ENCODE measurements at places on chromosomes 7 and 10. TPM values are rescaled to one million over a fixed set of nuclear protein-coding genes. Genes with fewer than 3 reads are reported as not detected.
A peak's percentile ranks its signal among the peaks of the same experiment; 100 is the strongest.

FANK1 gene
- 0.80 TPM for total RNA-seq

DNA sequence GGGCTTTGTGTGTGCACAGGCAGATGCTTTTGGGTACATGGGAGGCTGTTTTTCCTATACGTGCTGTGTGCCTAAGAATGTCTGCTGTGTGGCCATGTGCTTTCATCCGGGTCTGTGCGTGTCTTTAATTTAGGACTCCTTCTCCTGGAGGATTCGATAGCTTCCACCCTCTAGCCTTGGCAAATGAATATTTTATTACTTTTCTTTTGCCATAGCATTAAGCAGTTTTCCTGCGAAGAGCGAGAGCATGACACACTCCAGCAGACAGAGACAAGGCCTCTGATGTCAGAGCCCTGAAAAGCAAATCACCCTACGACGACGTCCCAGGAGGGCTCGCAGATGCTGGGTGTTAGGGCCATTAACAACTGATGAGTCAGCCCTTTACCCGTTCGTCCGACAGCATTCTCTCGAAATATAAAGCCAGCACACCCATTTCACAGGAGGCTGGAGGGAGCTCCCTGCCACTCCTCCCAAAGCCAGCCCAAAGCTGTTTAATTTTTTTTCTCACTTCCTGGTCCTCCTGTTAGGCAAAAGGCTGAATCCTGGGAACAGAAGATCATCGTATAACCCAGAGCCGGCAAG, 311.3 kb upstream of the ZMIZ1 start:
- no peaks in the 10 kb centered on the region for H3K36me3 ChIP-seq
- H3K27me3 ChIP-seq, result peaks cover 33% of the 10 kb centered on the region
- H3K4me1 ChIP-seq, result peaks cover 37% of the 10 kb centered on the region

- H3K4me1 ChIP-seq, result no peaks in the 10 kb centered on the region
- H3K27me3 ChIP-seq, result no peaks in the 10 kb centered on the region
- H3K27ac ChIP-seq, result no peak overlapping the region
- no peaks in the 10 kb centered on the region for H3K36me3 ChIP-seq
These were observed 394.8 kb upstream of the IGFBP3 start for GRCh38 chr7:46315891-46316290.

- no peak overlapping the region for H3K4me3 ChIP-seq
- H3K27me3 ChIP-seq, result no peaks in the 10 kb centered on the region
- no peak overlapping the region for H3K27ac ChIP-seq
- H3K36me3 ChIP-seq, result no peaks in the 10 kb centered on the region
- H3K4me1 ChIP-seq, result no peaks in the 10 kb centered on the region
These were observed 43.4 kb downstream of the C7orf25 start for GRCh38 chr7:42868480-42868879.

RTKN2 gene
- total RNA-seq, result 2.4 TPM

DNA sequence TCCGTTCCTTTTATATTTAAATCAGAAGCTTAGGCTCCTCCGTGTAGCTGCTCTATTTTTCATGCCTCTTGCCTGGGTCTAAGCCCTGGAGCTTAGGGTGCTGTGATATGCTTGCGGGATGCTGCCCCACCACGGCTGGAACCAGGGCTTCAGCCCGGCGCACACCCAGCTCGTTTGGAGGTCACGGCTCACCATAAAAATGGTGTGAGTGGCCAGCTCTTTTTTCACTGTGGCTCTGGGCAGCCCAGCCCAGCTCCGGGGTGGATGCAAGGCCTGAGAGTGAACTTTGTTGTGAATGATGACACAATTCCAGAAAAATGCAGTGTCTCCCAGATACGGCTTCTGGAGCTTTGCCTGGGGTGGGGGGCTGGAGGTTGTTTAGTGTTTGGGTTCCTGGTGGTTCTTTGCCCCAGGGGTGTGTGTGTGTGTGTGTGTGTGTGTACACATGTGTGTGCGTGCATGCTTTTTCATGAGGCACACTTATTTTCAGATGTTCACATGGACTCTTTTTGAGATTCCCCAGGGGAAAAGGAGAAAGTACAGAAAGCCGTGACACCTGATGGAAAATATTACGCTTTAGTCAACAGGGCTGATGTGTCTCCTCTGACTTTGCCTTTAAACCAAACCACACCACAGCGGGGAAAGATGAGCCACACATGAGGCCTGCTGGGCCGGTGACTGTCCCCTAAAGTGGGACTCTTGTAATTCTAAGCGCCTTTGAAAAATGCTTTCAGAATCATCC, 46.2 kb downstream of the GRK5 start:
- no peaks in the 10 kb centered on the region for H3K27me3 ChIP-seq
- peak; percentile 94 for DNase-seq
- H3K4me1 ChIP-seq, result peaks cover 49% of the 10 kb centered on the region
- H3K4me3 ChIP-seq, result no peak overlapping the region
- peaks cover 2% of the 10 kb centered on the region for H3K36me3 ChIP-seq
- peak overlapping the region; percentile 92 for H3K27ac ChIP-seq

CPED1 gene
- total RNA-seq, result 26.6 TPM

- H3K27me3 ChIP-seq, result no peaks in the 10 kb centered on the region
- H3K4me3 ChIP-seq, result no peak overlapping the region
- peak overlapping the region; percentile 1 for H3K27ac ChIP-seq
These were observed 143.7 kb downstream of the TAX1BP1 start for GRCh38 chr7:27883696-27884095.

DNA sequence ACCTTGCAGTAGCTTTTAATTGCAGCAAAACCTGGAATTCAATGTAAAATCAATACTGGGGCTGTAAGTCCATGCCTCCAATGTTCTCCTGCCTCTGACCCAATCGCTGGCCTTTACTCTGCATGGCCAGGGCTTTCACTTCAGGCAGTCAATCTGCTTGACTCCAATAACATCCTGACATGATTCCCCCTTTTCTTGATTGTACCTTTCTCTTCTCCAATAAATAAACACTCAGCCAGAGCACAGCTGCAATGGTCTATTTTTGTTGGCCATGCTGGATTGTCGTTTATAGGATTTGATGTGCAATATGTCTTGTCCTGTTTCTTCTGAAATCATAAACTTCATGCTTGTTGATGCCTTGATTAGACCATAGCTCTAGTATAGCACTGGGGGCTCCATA, 97.8 kb upstream of the COL1A2 start:
- no peaks in the 10 kb centered on the region for H3K36me3 ChIP-seq
- peaks cover 30% of the 10 kb centered on the region for H3K4me1 ChIP-seq
- no peak for DNase-seq
- H3K27ac ChIP-seq, result peak overlapping the region; percentile 91

GRCh38 chr10:117476281-117476680, 66.3 kb upstream of the EMX2 start:
- H3K36me3 ChIP-seq, result no peaks in the 10 kb centered on the region
- no peak overlapping the region for H3K4me3 ChIP-seq
- H3K4me1 ChIP-seq, result peaks cover 8% of the 10 kb centered on the region
- peak; percentile 31 for DNase-seq
- peak overlapping the region; percentile 83 for H3K27ac ChIP-seq
- peaks cover 5% of the 10 kb centered on the region for H3K27me3 ChIP-seq

DNA sequence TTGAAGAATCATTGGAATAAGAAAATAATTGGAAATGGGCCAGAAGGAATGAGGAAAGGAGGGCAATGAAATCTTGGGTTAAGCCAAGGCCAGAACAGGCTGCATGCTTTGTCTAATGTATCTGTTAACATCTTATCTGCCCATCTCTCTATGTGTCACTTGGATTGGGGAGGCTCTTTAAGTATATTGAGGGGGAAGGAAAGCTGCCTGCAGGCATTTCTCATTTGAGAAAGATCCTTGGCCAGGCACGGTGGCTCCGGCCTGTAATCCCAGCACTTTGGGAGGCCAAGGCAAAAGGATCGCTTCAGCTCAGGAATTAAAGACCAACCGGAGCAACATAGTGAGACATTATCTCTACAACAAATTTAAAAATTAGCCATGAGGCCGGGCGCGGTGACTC, 14.3 kb downstream of the PCBD1 start:
- H3K27me3 ChIP-seq, result no peaks in the 10 kb centered on the region
- H3K4me1 ChIP-seq, result no peaks in the 10 kb centered on the region
- H3K36me3 ChIP-seq, result peaks cover 65% of the 10 kb centered on the region
- no peak overlapping the region for H3K4me3 ChIP-seq
- DNase-seq, result no peak

- no peaks in the 10 kb centered on the region for H3K27me3 ChIP-seq
- H3K36me3 ChIP-seq, result no peaks in the 10 kb centered on the region
- H3K27ac ChIP-seq, result no peak overlapping the region
- H3K4me3 ChIP-seq, result no peak overlapping the region
- no peak for DNase-seq
These were observed 367.9 kb downstream of the TFEC start for GRCh38 chr7:115662676-115663075.

NME8 gene
- 0.22 TPM for total RNA-seq

- H3K4me3 ChIP-seq, result no peak overlapping the region
- DNase-seq, result no peak
- no peaks in the 10 kb centered on the region for H3K27me3 ChIP-seq
- no peak overlapping the region for H3K27ac ChIP-seq
These were observed 70.6 kb downstream of the STK17A start for GRCh38 chr7:43653466-43653865.

GRCh38 chr10:22626784-22627183, 87.6 kb downstream of the PIP4K2A start:
- no peak for DNase-seq
- H3K36me3 ChIP-seq, result no peaks in the 10 kb centered on the region
- peaks cover 5% of the 10 kb centered on the region for H3K4me1 ChIP-seq
- no peak overlapping the region for H3K27ac ChIP-seq
- H3K4me3 ChIP-seq, result no peak overlapping the region
- H3K27me3 ChIP-seq, result no peaks in the 10 kb centered on the region

- H3K27me3 ChIP-seq, result no peaks in the 10 kb centered on the region
- no peak overlapping the region for H3K4me3 ChIP-seq
- H3K27ac ChIP-seq, result no peak overlapping the region
- peaks cover 32% of the 10 kb centered on the region for H3K4me1 ChIP-seq
- DNase-seq, result no peak
These were observed 80.6 kb downstream of the PRKAG2 start for GRCh38 chr7:151796091-151796870.

- no peak overlapping the region for H3K27ac ChIP-seq
- H3K36me3 ChIP-seq, result no peaks in the 10 kb centered on the region
- H3K4me1 ChIP-seq, result peaks cover 9% of the 10 kb centered on the region
- no peaks in the 10 kb centered on the region for H3K27me3 ChIP-seq
- peak; percentile 83 for DNase-seq
These were observed 10.6 kb upstream of the LYZL2 start for GRCh38 chr10:30639946-30640786.

DNA sequence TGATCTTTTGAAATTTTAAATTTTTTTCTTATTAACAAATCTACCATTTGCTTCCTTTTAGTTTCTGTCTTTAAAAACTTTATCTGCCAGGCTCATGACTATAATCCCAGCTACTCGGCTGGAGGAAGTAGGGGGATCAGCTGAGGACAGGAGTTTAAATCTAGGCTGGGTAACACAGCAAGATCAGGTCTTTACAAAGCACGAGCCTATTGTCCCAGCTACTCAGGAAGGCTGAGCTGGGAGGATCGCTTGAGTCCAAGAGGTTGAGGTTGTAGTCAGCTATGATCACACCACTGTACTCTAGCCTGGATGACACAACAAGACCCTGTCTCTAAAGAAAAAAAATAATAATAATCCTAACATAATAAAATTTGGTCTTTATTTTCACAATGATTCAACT, 17.5 kb downstream of the DPY19L1 start:
- no peak overlapping the region for H3K4me3 ChIP-seq
- no peak for DNase-seq
- no peak overlapping the region for H3K27ac ChIP-seq

PTPRZ1 gene
- total RNA-seq, result 3.0 TPM

DNA sequence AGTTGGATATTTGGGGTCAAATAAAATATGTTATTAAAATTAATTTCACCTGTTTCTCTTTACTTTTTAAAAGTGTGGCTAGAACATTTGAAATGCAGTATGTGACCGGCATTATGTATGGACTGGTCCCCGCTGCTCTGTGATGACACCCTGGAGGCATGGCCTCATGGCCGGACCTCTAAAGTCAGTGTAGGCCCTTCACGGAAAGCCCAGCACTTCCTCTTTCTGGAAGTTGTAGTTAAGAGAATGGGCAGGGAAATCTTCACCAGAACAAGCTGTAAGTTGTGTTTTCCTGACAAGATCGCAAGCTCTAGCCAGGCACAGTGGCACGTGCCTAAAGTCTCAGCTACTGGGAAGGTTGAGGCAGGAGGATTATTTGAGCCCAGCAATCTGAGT, 38.3 kb upstream of the SRGN start:
- H3K4me3 ChIP-seq, result no peak overlapping the region
- peak; percentile 56 for DNase-seq
- peaks cover 5% of the 10 kb centered on the region for H3K4me1 ChIP-seq
- H3K27ac ChIP-seq, result peak overlapping the region; percentile 52
- no peaks in the 10 kb centered on the region for H3K27me3 ChIP-seq
- no peaks in the 10 kb centered on the region for H3K36me3 ChIP-seq

GRCh38 chr10:11150231-11150731, 132.6 kb downstream of the CELF2 start:
- H3K4me1 ChIP-seq, result peaks cover 22% of the 10 kb centered on the region
- H3K27me3 ChIP-seq, result no peaks in the 10 kb centered on the region
- no peak overlapping the region for H3K4me3 ChIP-seq
- no peak overlapping the region for H3K27ac ChIP-seq
- DNase-seq, result no peak

DNA sequence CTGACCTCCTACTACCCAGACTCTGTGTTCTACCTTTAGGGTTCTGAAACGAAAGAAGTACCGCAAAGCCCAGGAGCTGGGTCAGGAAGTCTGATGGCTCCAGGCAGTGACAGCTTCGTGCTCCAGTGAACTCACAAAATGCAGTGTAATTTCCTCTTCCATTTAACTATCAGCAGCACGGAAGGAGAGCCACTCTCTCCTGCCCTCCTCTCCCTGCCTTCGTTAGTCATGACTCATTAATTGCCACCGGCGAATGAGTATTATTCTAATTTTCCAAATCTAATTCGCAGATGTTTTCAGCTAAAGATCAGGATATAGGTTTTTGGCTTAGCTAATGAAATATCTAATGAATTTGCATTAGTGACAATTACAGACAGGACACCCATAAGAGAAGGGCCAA, 1262.0 kb downstream of the TYW1 start:
- no peak for DNase-seq
- no peaks in the 10 kb centered on the region for H3K36me3 ChIP-seq
- H3K27ac ChIP-seq, result no peak overlapping the region
- H3K27me3 ChIP-seq, result peaks cover 2% of the 10 kb centered on the region
- H3K4me1 ChIP-seq, result no peaks in the 10 kb centered on the region

GRCh38 chr10:113127901-113128283, 177.8 kb downstream of the TCF7L2 start:
- DNase-seq, result peak; percentile 63
- H3K4me3 ChIP-seq, result peak overlapping the region; percentile 38
- no peaks in the 10 kb centered on the region for H3K27me3 ChIP-seq
- H3K36me3 ChIP-seq, result no peaks in the 10 kb centered on the region
- peaks cover 25% of the 10 kb centered on the region for H3K4me1 ChIP-seq

GRCh38 chr10:11325817-11326216, 285.6 kb downstream of the USP6NL start:
- peak; percentile 31 for DNase-seq
- no peaks in the 10 kb centered on the region for H3K27me3 ChIP-seq
- no peak overlapping the region for H3K27ac ChIP-seq
- peaks cover 41% of the 10 kb centered on the region for H3K36me3 ChIP-seq

SPDYE2B gene
- total RNA-seq, result not detected

GRCh38 chr7:96998333-96998732, 7.0 kb upstream of the DLX6 start:
- no peak for DNase-seq
- H3K36me3 ChIP-seq, result no peaks in the 10 kb centered on the region
- peaks cover 2% of the 10 kb centered on the region for H3K4me1 ChIP-seq
- peaks cover 93% of the 10 kb centered on the region for H3K27me3 ChIP-seq

- no peak overlapping the region for H3K4me3 ChIP-seq
- no peaks in the 10 kb centered on the region for H3K36me3 ChIP-seq
- H3K27me3 ChIP-seq, result peaks cover under 1% of the 10 kb centered on the region
- H3K27ac ChIP-seq, result no peak overlapping the region
These were observed 7.5 kb downstream of the GRB10 start for GRCh38 chr7:50775231-50775630.

- peaks cover 3% of the 10 kb centered on the region for H3K36me3 ChIP-seq
- peak overlapping the region; percentile 60 for H3K4me3 ChIP-seq
- DNase-seq, result peak; percentile 50
- no peaks in the 10 kb centered on the region for H3K27me3 ChIP-seq
- H3K4me1 ChIP-seq, result peaks cover 5% of the 10 kb centered on the region
- peak overlapping the region; percentile 84 for H3K27ac ChIP-seq
These were observed 555 bp downstream of the PHF14 start for GRCh38 chr7:10973942-10974911.

Data from muscle of leg (tissue), 16 donors.